ENCODE measurements at places on chromosomes 7 and 10.

- DNase-seq: no peak
These were observed 372.3 kb upstream of the NRP1 start for GRCh38 chr10:33706746-33707145.

- no peak for DNase-seq
These were observed 11.8 kb upstream of the ACSL5 start for GRCh38 chr10:112361951-112362751.

- DNase-seq: no peak
These were observed 115.3 kb upstream of the FAM171A1 start for GRCh38 chr10:15486404-15486803.

DNA sequence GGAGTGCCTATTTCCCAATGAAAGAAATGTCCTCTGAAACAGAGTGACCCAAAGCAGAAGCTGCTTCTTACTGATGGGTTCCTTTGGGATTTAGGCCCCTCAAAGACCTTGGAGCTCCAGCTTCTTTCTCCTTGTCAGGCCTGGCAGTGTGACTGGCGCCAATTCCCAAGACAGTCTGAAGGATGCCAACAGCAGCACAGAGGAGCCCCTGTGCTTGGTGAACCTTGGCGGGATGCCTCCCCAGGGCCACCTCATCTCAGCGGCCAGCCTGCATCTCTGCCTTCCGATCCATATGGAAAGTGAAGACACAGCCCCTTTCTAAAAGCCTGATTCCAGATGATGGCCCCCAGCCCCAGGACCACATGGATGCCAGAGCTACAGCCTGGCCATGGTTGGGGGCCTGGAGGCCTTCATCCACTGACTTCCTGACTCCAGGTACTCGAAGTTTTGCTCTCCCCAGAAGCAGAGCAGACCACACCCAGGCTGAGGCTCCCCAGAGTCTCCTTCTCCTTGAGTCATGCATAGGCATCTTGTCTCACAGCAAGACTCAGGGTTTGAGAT lies 45.4 kb downstream of the FBXW4 start:
- DNase-seq: no peak

DNA sequence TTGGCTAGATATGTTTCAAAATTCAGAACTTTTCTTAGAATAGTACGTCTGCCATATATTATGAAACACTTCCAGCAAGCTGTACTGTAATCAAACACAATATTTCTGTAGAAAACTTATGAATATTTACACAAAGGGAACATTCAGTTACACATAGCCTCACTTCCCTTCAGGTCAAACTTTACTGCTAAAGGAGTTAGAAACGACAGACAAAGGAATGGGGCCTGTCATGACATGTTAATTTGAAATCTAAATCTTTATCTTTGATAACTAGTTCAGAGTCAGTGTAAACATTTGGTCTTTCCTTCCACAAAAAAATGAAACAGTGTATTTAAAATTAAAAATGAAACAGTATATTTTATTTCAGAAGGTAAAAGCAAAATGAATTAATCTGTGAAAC lies 1.0 kb upstream of the CROT start:
- DNase-seq: no peak

DNA sequence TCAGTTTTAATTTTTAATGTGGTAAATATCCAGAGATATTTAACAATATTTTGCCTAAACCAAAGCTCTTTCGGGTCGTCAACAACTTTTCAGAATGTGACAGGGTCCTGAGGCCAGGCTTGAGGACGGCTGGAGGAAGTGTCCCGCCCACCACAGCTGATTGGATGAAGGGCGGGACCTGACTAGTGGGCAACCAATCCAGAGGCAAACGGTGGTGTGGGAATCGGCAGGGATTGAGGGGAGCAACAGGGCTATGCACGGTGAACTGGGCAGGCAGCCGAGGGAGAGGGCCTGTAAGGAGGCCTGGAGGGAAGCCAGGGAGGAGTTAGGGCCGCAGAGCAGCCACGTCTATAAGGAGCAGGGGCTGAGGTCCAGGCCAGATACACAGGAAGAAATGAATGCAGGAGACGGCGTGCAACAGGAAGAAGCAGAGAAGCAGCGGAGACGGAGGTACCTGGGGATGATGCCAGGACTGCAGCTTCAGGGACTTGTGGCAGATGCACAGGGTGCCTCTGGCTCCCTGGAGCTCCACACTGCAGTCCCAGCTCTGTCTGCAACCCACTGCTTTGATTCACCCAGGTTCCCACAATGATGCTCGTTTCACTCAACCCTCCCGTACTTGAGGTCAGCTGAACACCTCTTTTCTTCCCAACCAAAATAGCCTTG lies 46.1 kb upstream of the ZMIZ1 start:
- no peak for DNase-seq

GRCh38 chr7:89511900-89512299 lies 642.4 kb upstream of the STEAP1 start:
- no peak for DNase-seq

GRCh38 chr10:114100848-114101741 lies 57.4 kb downstream of the ADRB1 start:
- peak; percentile 18 for DNase-seq
